Left renal cortex interstitium (tissue), 4 donors: ENCODE measurements at places on chromosomes 13 and 19. TPM values are rescaled to one million over a fixed set of nuclear protein-coding genes. Genes with fewer than 3 reads are reported as not detected.

DNA sequence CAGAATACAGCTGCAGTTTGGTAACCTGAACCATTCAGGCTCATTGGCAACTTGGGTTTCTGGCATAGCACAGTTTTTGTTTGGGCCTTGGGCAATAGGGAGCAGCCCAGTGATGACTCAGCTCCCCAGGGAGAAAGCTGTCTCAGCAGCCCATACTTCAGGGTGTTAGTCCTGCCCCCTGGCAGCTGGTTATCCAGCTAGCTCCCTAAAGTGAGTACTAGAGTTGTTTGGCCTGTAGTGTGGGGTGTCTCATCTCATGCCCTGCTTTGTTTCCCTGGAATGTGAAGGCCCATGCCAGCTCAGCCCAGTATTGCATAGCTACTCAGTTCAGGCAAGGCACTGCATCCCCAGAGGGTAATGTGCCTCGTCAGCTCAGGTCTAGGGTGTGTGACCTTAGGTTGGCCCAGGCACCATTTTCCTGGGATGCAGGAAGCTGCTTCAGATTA is 18.2 kb upstream of the ZNF543 start:
- DNase-seq, result no peak

GRCh38 chr13:99226513-99226912 is 25.9 kb downstream of the UBAC2 start:
- DNase-seq, result no peak

- no peak for DNase-seq
Measured at GRCh38 chr13:41389580-41389979, 67.8 kb upstream of the RGCC start.

- no peak for DNase-seq
Measured at GRCh38 chr19:12670159-12670928, 3.7 kb downstream of the WDR83 start.

GRCh38 chr19:52028780-52029123 is 573 bp upstream of the ZNF614 start:
- DNase-seq, result no peak

DNA sequence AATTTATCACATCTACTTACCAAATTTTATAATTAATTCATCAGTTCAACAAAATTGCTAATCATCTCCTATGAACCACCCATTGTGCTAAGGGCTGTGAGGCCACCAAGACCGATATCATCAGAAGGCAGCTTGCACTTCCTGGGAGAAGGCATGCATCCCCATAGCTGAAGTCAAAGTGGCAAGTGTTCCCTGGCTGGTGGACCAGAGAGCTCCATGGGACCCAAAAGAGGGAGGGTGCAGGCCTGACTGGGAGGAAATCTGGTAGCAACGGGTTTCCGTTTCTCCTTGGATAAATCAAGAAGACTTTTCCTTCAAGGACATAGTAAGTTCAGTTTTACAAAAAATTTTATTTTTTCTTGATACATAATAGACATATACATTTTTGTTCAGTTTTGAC is 325.2 kb downstream of the FGF9 start:
- DNase-seq, result no peak

RB1 gene
- 42.1 TPM for polyA plus RNA-seq

DMKN gene
- 135 TPM for polyA plus RNA-seq

CAMSAP3 gene
- 12.3 TPM for polyA plus RNA-seq
